ENCODE measurements at places on chromosomes 13 and 19. TPM values are rescaled to one million over a fixed set of nuclear protein-coding genes. Genes with fewer than 3 reads are reported as not detected.

- no peak for DNase-seq
Measured at GRCh38 chr19:36026091-36026876, 6.4 kb downstream of the CLIP3 start.

IGFL1 gene
- total RNA-seq: not detected

DNA sequence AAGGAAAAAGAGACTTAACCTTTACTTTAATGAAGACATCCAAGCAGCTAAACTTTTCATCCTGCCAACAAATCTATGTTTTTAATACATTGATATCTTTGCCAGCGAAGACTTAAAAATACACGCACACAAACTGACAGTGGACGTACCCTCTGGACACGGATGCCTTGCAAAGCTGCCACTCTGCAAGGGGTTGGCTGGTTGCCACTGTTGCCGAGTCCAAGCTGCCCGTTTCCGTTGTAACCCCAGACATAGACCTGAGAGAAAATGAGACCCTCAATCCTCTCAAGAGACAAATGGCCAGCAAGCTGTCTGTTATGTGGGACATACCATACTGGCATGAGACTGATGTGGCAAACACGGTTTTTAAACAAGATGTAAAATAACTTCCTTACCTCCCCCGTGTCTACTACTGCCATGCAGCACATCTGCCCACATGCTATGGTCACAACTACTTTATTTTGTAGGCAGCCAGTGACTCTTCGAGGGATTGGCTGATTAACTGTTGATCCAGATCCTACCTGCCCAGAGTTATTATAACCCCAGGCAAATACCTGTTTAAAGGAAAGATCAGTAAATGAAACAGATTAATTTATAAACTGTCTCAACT lies 21.2 kb downstream of the RCBTB2 start:
- no peak for DNase-seq

GRCh38 chr13:51605698-51606097 lies 21.4 kb downstream of the WDFY2 start:
- DNase-seq: no peak

DNA sequence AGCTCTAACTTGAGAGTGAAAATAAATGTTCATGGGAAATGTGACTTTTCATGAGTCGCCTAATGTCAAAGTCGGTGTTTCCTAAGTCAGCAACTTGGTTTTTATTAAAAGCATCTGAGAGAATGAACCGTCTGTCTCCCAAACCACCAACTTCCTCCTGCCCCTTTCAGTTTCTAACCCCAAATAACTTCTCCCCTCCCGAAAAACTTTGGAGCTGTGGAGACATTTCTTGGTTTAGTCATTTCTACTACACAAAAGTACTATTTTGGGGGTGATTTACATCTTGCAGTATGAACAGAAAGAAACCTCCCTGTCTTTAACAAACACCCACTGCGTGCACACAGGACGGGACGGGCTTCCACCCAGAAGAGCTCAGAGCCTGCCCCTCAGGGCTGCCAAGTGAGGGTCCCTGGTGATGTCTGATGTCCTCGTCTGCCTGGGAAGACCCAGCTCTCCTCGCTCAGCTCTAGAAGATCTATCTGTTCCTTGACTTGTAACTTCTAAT lies 65.0 kb downstream of the RASA3 start:
- DNase-seq: no peak

- peak; percentile 67 for DNase-seq
Measured at GRCh38 chr19:12838182-12838885, at the start of gene MAST1. Gene MAST1, plus strand, starts transcription at chr19:12838515. Its CDS starts 58 bp downstream, at chr19:12838573.

GRCh38 chr19:18282788-18283141 lies 1.3 kb upstream of the JUND start:
- no peak for DNase-seq

DNA sequence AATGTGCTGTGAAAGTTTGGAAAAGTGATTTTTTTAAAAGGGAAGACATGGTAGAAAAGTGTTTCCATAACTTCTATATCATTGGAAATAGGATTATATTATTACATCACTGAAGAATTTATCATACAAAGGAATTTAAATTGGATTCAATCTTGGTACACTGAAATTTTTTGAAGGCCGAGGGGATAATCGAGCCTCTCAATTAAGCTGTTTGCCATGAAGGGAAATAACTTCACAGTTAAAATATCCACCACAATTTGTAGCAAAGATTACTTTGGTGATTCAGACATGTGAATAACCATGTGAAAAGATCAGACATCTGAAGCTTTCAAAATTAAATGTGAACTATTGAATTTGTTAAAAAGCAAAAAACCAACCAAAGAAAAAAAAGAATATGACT lies 215.3 kb downstream of the KLF5 start:
- no peak for DNase-seq

DNA sequence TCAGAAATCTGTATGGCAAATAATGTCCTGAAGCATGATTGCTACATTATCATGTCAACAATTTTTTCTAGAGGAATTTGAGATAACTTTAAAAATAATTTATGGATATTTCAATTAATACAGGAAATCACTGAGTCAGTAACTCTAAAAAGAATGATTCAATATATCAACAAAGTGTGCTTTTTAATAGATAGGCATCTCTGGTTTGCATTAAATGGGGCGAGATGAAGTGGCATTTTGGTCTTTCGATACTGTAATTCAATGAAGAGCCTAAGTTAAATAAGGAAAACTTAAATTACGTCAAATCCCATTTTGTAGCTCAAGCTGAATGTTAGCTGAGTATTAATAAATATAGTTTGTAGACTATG lies 342.8 kb downstream of the DACH1 start:
- no peak for DNase-seq

DNA sequence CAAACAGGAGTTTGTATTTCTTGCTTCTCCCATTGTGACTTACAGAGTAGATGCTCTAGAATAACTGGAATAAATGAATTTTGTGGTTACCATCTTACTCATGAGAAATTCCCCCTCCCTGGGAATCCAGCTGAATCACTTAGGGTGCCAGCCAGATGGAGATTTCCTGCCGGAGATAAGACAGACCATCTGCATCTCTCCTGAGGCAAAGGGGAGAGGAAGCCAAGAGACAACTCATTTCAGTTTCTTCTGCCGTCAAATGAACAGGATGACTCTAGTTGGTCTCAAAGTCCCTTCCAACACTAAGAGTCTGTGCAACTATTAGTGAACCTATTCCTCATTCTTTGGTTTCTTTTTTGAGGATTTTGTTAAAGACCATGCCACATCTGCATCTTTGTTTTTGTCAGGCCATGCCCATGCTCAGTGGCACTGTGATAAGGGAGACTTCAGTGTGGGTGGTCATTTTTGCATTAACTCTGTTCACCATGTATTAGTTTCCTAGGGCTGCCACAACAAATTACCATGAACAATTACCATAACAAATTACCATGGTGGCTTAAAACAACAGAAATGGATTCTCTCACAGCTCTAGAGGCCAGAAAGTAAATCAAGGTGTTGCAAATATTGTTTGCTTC lies 112.8 kb downstream of the NDFIP2 start:
- no peak for DNase-seq

GRCh38 chr19:7987114-7987768 lies 18.2 kb downstream of the ELAVL1 start:
- DNase-seq: no peak

CEACAM21 gene
- total RNA-seq: not detected

TMEM86B gene
- total RNA-seq: 6.7 TPM

TMEM255B gene
- 1.7 TPM for total RNA-seq

GRCh38 chr13:97395447-97396136 lies 38.4 kb upstream of the RAP2A start:
- DNase-seq: no peak

BEST2 gene
- total RNA-seq: not detected

- DNase-seq: no peak
Measured at GRCh38 chr19:42269478-42270345, 660 bp downstream of the CIC start.

FXYD7 gene
- total RNA-seq: 0.69 TPM

SLC1A6 gene
- total RNA-seq: 1.1 TPM

DNA sequence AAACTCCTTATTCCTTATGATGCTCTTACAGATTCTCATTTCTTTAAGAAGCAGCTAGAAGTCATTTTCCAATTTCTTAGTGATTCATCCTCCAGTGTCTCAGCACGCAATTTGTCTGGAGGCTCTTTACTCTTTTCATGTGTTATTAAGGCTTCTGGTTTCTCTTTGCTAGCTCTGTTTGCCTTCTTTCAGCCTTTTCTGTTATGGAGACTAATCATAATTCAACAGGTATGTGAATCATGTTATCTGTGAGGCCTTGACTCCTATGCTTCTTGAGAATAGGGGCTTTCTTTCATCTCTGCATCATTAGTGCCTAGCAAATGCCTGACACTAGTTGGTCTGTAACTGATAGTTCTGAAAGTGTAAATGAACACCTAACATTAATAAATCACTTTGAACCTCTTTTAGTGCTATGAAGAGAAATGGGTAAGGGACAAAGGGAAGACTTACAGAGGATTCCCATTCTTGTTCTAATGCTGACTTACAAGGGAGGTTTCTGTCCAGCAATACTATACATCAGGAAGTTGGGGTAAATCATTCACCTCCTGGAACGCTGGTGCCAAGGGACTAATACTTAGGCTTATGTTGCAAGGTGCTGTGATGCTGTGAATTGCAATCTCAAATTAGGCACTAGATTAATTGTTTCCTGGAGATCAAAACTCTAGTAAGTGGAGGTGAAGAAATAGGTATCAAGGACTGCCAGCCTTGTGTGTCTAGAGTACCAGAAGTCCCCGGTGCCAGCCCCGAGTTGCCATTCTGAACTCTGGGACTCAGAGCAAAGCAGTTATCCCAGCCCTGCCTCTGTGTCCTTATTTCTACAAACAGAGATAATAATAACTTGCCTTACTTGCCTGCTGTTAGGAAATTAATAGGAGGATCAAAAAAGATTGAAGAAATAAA lies 265.6 kb downstream of the DCLK1 start:
- DNase-seq: no peak

GRCh38 chr19:30634996-30635975 lies 263.1 kb downstream of the ZNF536 start:
- no peak for DNase-seq

ABHD8 gene
- 25.4 TPM for total RNA-seq

GRCh38 chr19:20858861-20859260 lies 64.2 kb upstream of the ZNF85 start:
- no peak for DNase-seq

DNA sequence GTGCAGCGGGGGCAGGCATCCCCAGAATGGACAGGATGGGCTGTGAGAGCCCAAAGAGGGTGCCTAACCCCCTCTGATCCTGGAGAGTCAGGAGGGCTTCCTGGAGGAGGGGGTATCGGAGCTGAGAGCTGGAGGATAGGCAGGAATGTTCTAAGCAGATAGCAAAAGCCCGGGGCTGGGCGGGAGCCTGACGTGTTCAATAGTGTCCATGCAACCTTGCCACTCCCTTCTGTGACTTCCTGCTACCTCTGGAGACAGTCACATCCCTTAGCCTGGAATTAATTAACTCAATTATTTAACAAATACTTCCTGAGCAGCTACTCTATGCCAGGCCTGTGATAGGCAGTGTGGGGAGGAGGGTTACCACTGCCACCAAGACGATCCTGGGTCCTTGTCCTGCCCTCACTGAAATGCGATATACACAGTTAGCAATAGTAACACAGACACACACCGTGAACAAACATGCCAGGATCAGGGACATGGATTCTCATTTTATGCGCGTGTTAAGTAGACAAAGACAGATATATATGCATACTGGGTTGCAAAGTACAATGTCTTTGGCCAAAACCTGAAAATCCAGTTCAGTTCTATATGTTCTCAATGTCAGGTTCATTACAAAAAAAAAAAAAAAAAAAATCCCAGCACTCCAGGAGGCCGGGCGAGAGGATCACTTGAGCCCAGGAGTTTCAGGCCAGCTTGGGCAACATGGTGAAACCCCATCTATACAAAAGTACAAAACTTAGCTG lies 10.7 kb downstream of the AP2S1 start:
- DNase-seq: no peak

ZNF724 gene
- 11.7 TPM for total RNA-seq

- peak; percentile 41 for DNase-seq
Measured at GRCh38 chr13:42001580-42001979, 40.7 kb upstream of the VWA8 start.

- DNase-seq: no peak
Measured at GRCh38 chr13:100584896-100585295, 3.7 kb downstream of the GGACT start.

DNA sequence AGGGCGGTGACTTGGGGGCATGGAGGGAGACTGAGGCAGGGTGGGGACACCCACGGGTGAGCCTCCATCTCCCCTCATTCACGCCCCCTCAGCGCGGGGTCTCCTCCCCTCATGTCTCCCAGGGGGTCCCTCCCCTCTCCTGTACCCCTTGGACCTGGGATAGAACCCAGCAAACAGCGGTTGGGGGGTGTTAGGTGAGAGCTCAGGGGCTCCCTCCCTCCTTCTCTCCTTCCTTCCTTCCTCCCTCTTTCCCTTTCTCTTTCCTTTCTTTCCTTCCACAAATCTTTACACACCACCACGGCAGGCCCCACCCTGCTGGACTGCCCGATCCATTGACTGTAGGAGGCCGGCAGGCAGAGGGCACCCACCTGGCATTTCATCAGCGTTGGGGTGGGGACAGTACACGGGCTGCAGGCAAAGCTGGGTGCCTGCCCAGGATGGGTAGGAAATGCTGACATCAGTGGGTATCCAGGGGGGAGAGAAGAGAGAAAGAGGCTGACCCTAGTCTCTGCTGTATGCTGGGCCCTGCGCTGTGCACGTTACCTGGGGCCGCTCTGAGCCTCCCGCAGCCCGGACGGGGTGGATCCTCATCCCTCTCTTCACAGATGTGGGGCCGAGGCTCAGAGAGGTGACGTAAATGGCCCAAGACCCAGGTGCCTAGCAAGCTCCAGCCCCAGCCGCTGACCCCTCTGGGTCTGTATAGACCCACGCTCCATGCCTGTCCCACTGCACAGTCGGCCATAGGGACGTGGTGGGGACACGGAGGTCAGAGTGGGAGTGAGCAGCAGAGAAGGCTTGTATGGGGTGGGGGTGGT lies 3.5 kb downstream of the SSC5D start:
- no peak for DNase-seq

- no peak for DNase-seq
Measured at GRCh38 chr13:33289966-33290365, 4.4 kb upstream of the STARD13 start.

DNA sequence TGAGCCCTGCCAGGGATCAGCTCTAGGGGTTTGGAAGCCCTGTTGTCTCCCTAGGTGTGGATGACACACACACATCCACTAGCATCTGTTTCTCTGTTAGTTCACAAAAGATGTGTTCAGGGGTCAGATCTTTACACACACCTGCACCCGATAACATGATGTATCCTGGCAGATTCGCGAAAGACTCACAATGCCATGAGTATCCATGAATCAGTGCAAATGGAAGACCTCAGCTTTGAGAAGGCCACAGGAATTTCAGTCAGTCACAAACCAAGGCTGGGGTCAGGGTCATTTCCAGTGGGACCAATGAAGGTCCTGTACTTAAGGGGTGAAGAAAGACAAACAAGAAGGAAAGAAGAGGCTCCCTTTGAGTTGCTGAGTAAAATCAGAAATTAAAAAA lies 898.2 kb downstream of the UQCRFS1 start:
- no peak for DNase-seq

ZNF611 gene
- 26.7 TPM for total RNA-seq

Measured in mesothelial cell of epicardium (in vitro differentiated cells).